ENCODE measurements at places on chromosomes 3 and 15. TPM values are rescaled to one million over a fixed set of nuclear protein-coding genes. Genes with fewer than 3 reads are reported as not detected.

GRCh38 chr15:88838667-88839066 is 35.4 kb downstream of the ACAN start:
- H3K4me1 ChIP-seq: no peaks in the 10 kb centered on the region
- H3K27me3 ChIP-seq: peaks cover 4% of the 10 kb centered on the region
- no peak overlapping the region for H3K27ac ChIP-seq

DNA sequence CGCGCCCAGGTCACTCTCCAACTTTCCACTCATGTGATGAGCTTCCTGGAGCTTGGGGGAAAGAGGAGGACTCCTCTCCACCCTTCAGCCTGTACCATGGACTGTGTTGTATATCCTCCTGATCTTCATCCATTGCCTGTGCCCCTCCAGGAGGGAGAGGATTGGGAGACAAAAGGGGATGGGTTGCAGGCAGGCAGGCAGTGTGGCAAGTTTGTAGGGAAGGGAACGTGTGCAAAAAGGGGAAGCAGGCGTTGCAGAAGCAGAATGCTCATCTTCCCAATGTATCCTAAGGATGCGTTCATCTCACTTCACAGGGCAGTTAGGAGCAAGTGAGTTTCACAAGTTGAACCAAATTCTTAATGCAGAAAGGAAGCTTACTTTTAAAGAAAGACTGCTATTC is 28.1 kb upstream of the GHSR start:
- H3K27me3 ChIP-seq: peaks cover 3% of the 10 kb centered on the region
- DNase-seq: no peak
- no peak overlapping the region for H3K27ac ChIP-seq
- no peaks in the 10 kb centered on the region for H3K36me3 ChIP-seq

- H3K4me3 ChIP-seq: no peak overlapping the region
- no peak for DNase-seq
- H3K36me3 ChIP-seq: no peaks in the 10 kb centered on the region
- no peaks in the 10 kb centered on the region for H3K4me1 ChIP-seq
- peaks cover 3% of the 10 kb centered on the region for H3K27me3 ChIP-seq
These were observed 112.3 kb upstream of the KLF13 start for GRCh38 chr15:31214158-31214863.

- no peaks in the 10 kb centered on the region for H3K4me1 ChIP-seq
- peaks cover 18% of the 10 kb centered on the region for H3K36me3 ChIP-seq
- no peak overlapping the region for H3K4me3 ChIP-seq
- no peak overlapping the region for H3K27ac ChIP-seq
- DNase-seq: no peak
- H3K27me3 ChIP-seq: peaks cover 2% of the 10 kb centered on the region
These were observed 39.7 kb downstream of the NBEAL2 start for GRCh38 chr3:47019201-47019600.

DNA sequence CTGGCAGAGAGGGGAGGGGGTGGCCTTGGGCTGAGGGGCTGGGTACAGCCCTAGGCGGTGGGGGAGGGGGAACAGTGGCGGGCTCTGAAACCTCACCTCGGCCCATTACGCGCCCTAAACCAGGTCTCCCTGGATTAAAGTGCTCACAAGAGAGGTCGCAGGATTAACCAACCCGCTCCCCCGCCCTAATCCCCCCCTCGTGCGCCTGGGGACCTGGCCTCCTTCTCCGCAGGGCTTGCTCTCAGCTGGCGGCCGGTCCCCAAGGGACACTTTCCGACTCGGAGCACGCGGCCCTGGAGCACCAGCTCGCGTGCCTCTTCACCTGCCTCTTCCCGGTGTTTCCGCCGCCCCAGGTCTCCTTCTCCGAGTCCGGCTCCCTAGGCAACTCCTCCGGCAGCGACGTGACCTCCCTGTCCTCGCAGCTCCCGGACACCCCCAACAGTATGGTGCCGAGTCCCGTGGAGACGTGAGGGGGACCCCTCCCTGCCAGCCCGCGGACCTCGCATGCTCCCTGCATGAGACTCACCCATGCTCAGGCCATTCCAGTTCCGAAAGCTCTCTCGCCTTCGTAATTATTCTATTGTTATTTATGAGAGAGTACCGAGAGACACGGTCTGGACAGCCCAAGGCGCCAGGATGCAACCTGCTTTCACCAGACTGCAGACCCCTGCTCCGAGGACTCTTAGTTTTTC is 4.9 kb downstream of the ISL2 start:
- no peak overlapping the region for H3K27ac ChIP-seq
- no peak overlapping the region for H3K4me3 ChIP-seq
- H3K36me3 ChIP-seq: peaks cover 5% of the 10 kb centered on the region
- H3K4me1 ChIP-seq: peaks cover 42% of the 10 kb centered on the region

GRCh38 chr3:74066456-74066855 is 441.7 kb upstream of the PDZRN3 start:
- no peak overlapping the region for H3K27ac ChIP-seq
- H3K27me3 ChIP-seq: no peaks in the 10 kb centered on the region
- H3K4me1 ChIP-seq: peaks cover 5% of the 10 kb centered on the region
- no peak for DNase-seq
- H3K4me3 ChIP-seq: no peak overlapping the region

- H3K4me1 ChIP-seq: peaks cover 32% of the 10 kb centered on the region
- peak; percentile 55 for DNase-seq
- peak overlapping the region; percentile 93 for H3K4me3 ChIP-seq
- H3K36me3 ChIP-seq: peaks cover 23% of the 10 kb centered on the region
These were observed 1.4 kb downstream of the PFN2 start for GRCh38 chr3:149969110-149969939.

GRCh38 chr3:156675830-156676767 is 1.7 kb downstream of the TIPARP start:
- peaks cover 9% of the 10 kb centered on the region for H3K4me1 ChIP-seq
- no peak for DNase-seq
- H3K27ac ChIP-seq: peak overlapping the region; percentile 43
- H3K27me3 ChIP-seq: peaks cover 6% of the 10 kb centered on the region

- no peak overlapping the region for H3K27ac ChIP-seq
- no peak for DNase-seq
- H3K4me1 ChIP-seq: peaks cover 4% of the 10 kb centered on the region
- H3K36me3 ChIP-seq: peaks cover 42% of the 10 kb centered on the region
- no peaks in the 10 kb centered on the region for H3K27me3 ChIP-seq
These were observed 23.9 kb downstream of the ATP1B3 start for GRCh38 chr3:141900343-141900742.

DNA sequence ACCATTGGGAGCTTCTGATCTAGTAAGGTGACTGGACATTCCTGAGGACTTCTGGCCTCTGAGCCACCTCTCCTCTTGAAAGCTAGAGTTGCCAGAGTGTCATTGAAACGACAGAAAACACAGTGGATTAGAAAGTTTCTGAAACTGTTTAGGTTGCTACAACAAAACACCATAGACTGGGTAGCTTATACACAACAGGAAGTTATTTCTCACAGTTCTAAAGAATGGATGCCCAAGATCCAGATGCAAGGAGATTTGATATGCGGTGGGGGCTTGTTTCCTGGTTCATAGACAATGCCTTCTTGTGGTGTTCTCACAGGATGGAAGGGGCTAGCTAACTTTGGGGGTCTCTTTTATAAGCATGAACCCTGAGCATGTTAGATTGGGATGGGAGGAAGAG is 43.3 kb upstream of the ZNF385D start:
- DNase-seq: no peak
- peak overlapping the region; percentile 93 for H3K27ac ChIP-seq
- H3K36me3 ChIP-seq: no peaks in the 10 kb centered on the region
- peaks cover 1% of the 10 kb centered on the region for H3K27me3 ChIP-seq

DNA sequence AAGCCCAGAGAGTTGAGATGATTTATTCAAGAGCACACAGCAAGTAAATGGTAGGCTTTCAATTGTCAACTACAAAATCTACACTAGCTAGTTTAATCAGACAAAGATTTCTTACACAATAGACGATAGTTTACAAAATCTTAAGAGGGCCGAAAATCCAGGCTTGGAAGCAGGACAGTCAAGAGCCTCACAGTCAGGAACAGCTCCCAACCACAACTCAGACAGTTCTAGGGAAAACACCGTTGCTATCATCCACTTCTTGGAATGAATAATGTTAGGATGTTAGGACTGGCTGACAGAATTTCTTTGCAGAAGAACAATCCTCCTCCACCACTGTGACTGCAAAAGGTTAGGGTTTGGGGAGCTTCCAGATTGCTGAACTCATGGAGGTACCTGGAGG is 290.8 kb upstream of the ZPLD1 start:
- H3K4me1 ChIP-seq: peaks cover 3% of the 10 kb centered on the region
- DNase-seq: no peak
- no peak overlapping the region for H3K27ac ChIP-seq
- no peaks in the 10 kb centered on the region for H3K36me3 ChIP-seq
- H3K27me3 ChIP-seq: no peaks in the 10 kb centered on the region
- H3K4me3 ChIP-seq: no peak overlapping the region

- H3K4me3 ChIP-seq: no peak overlapping the region
- H3K36me3 ChIP-seq: no peaks in the 10 kb centered on the region
- H3K27me3 ChIP-seq: no peaks in the 10 kb centered on the region
- no peaks in the 10 kb centered on the region for H3K4me1 ChIP-seq
These were observed 251.3 kb downstream of the CTNNB1 start for GRCh38 chr3:41450416-41451231.

DNA sequence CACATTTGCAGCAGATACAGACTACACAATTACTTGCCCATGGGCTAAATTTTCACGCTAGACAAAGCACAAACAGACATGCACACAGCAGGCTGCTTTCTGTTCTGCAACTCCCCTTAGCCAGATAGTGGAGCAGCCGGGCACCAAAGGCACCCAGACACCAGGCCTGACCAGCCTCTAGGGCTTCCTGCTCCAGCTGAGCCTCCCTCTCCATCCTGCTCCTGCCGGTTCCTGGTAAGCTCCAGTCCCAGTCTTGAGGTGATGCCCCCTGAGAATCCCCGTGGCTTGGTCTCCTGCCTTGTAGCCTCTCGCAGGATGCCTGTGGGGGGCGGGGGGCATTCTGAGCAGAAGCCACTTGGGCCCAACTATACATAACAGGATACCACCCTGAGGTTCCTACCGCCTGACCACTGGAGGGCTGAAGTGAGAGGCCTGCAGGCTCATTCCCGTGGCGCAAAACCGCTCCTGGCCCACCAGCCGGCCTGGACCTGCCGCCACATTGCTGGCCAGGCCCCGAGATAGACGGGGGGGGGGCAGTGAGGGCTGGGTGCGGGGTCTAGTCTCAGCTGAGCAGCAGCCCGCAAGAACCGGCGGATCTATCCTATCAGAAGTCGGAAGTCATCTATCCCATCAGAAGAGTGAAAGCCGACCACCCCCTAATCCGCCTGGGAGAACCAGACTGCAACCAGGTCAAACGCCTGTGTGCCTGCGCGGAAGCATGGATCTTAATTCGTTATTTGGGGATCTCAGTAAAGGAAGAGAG is 3.9 kb downstream of the FOXL2 start:
- peak overlapping the region; percentile 87 for H3K4me3 ChIP-seq
- H3K36me3 ChIP-seq: peaks cover 6% of the 10 kb centered on the region
- no peak overlapping the region for H3K27ac ChIP-seq
- DNase-seq: peak; percentile 45
- peaks cover 20% of the 10 kb centered on the region for H3K27me3 ChIP-seq
- peaks cover 51% of the 10 kb centered on the region for H3K4me1 ChIP-seq

- peaks cover 7% of the 10 kb centered on the region for H3K4me1 ChIP-seq
- peaks cover 3% of the 10 kb centered on the region for H3K27me3 ChIP-seq
- H3K27ac ChIP-seq: no peak overlapping the region
These were observed 228.7 kb upstream of the RASGRP1 start for GRCh38 chr15:38793206-38793810.

DNA sequence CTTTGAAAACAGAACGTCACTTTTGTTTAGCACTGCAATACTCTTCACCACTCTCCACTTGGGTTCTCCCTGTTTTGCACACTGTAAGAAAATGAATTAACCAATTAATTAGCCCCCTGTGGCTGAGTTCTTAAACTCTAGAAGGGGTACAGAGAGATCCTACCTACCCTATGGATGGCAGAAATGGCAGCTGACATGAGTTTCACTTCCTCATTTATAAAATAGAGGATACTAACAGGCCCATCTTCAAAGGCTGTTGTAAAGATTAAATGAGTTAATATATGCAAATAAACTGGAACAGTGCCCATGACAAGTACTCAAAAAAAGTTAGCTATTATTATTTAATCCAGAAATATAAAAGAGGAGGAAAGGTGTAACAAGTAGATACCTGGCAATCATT is 36.9 kb downstream of the SUCLG2 start:
- no peaks in the 10 kb centered on the region for H3K27me3 ChIP-seq
- H3K4me1 ChIP-seq: peaks cover 14% of the 10 kb centered on the region
- no peaks in the 10 kb centered on the region for H3K36me3 ChIP-seq
- DNase-seq: no peak

DNA sequence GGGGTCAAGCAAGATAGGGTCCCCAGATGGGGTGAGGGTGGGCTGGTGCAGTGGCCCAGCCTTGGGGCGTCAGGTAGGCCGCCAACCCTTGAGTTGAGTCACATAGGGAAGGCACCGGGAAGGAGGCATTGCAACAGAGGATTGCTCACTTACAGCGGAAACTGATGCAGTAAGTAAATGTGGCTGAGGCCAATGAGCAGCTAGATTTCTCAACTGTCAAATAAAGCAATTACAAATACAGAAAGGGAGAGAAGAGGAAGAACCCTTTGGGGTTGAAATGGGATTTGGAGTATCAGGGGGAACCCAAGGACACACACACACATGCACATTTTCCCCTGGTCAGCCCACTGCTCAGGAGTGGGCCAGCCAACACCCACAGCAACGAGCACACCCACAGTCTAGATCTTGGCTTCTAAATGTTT is 44.0 kb downstream of the CHSY1 start:
- DNase-seq: no peak
- no peak overlapping the region for H3K4me3 ChIP-seq

The SNURF gene
- 12.3 TPM for total RNA-seq

The IL1RAP gene
- total RNA-seq: 7.7 TPM

The GOLGA8G gene
- not detected for total RNA-seq

The BCHE gene
- total RNA-seq: 3.1 TPM

The TUSC7 gene
- total RNA-seq: not detected

The CPEB1 gene
- total RNA-seq: not detected

The ATP13A4 gene
- 0.49 TPM for total RNA-seq

The COL7A1 gene
- 5.2 TPM for total RNA-seq

The UTS2B gene
- not detected for total RNA-seq

The NKIRAS1 gene
- total RNA-seq: 4.3 TPM

The ZMYND10 gene
- not detected for total RNA-seq

The CCR4 gene
- 0.08 TPM for total RNA-seq

The SLC9A9 gene
- 7.9 TPM for total RNA-seq

The CFAP91 gene
- 0.23 TPM for total RNA-seq

The GOLGA8J gene
- not detected for total RNA-seq

The ACVR2B gene
- total RNA-seq: 56.7 TPM

The WNT7A gene
- total RNA-seq: not detected

Measured in endothelial cell (in vitro differentiated cells).